ENCODE measurements at places on chromosomes 2 and 18. TPM values are rescaled to one million over a fixed set of nuclear protein-coding genes. Genes with fewer than 3 reads are reported as not detected.

The XIRP2 gene
- not detected for total RNA-seq

The DAPL1 gene
- not detected for total RNA-seq

The KLHL30 gene
- not detected for total RNA-seq

The POU3F3 gene
- not detected for total RNA-seq

The LYPD1 gene
- total RNA-seq = not detected

Data from myometrial cell (primary cell).